ENCODE measurements at places on chromosomes 1 and 21. TPM values are rescaled to one million over a fixed set of nuclear protein-coding genes. Genes with fewer than 3 reads are reported as not detected.

GRCh38 chr21:44334329-44335030 lies 4.7 kb downstream of the CFAP410 start:
- no peak overlapping the region for H3K27ac ChIP-seq
- H3K27me3 ChIP-seq: no peaks in the 10 kb centered on the region
- no peak overlapping the region for H3K4me3 ChIP-seq
- no peak for DNase-seq

GRCh38 chr1:110262846-110263631 lies 52.9 kb downstream of the KCNC4 start:
- no peaks in the 10 kb centered on the region for H3K27me3 ChIP-seq
- no peak overlapping the region for H3K4me3 ChIP-seq
- H3K27ac ChIP-seq: no peak overlapping the region
- no peaks in the 10 kb centered on the region for H3K36me3 ChIP-seq

DNA sequence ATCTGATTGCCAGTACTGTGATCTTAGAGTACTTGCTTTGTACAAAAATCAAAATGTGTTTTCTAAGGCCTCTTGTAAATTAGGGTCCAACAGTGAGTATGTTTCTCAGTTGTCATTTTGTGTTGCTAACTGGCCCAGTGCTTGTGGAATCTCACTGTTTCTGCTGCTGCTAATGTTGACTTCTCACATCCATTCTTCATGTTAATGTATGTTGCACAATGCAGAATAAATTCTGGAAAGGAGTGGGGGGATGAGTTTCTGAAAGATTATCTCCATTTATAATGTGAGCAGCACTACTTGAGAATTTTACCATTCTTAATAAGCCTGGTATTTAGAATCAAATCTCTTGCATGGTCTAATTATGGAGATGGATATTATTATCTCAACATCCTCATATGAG lies 57.9 kb downstream of the CACHD1 start:
- no peaks in the 10 kb centered on the region for H3K27me3 ChIP-seq
- no peak overlapping the region for H3K27ac ChIP-seq
- no peaks in the 10 kb centered on the region for H3K36me3 ChIP-seq
- H3K4me1 ChIP-seq: peaks cover 3% of the 10 kb centered on the region

DNA sequence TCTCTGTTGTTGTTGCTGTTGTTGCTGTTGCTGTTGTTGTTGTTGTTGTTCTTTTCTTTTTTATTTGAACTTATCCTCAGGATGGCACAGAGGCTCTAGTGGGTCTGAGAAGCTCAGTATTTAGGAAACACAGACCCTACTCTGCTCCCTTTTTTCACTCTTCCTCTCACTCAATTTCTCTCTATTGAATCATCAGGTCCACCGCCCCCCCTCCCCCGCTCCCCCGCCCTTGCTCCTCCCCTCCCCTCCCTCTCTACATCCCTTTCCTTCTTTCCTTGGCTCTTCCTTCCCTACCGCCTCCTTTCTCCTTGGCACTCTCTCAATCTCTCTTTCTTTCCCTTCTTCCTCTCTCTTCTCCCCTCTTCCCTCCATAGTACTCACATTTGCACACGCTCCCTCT lies 218.5 kb upstream of the ZC3H12A start:
- H3K4me1 ChIP-seq: no peaks in the 10 kb centered on the region
- H3K36me3 ChIP-seq: no peaks in the 10 kb centered on the region
- no peaks in the 10 kb centered on the region for H3K27me3 ChIP-seq
- no peak overlapping the region for H3K4me3 ChIP-seq
- DNase-seq: no peak
- H3K27ac ChIP-seq: no peak overlapping the region

- no peaks in the 10 kb centered on the region for H3K27me3 ChIP-seq
- no peaks in the 10 kb centered on the region for H3K4me1 ChIP-seq
- no peak for DNase-seq
Observed at GRCh38 chr1:96509951-96510350, 211.6 kb upstream of the PTBP2 start.

Gene PTGFR
- total RNA-seq: not detected

Gene C1orf210
- total RNA-seq: 9.6 TPM

GRCh38 chr1:202750761-202751160 lies 40.5 kb upstream of the SYT2 start:
- H3K36me3 ChIP-seq: peaks cover 4% of the 10 kb centered on the region
- H3K27ac ChIP-seq: no peak overlapping the region
- no peak overlapping the region for H3K4me3 ChIP-seq
- no peak for DNase-seq
- H3K4me1 ChIP-seq: no peaks in the 10 kb centered on the region
- H3K27me3 ChIP-seq: no peaks in the 10 kb centered on the region

DNA sequence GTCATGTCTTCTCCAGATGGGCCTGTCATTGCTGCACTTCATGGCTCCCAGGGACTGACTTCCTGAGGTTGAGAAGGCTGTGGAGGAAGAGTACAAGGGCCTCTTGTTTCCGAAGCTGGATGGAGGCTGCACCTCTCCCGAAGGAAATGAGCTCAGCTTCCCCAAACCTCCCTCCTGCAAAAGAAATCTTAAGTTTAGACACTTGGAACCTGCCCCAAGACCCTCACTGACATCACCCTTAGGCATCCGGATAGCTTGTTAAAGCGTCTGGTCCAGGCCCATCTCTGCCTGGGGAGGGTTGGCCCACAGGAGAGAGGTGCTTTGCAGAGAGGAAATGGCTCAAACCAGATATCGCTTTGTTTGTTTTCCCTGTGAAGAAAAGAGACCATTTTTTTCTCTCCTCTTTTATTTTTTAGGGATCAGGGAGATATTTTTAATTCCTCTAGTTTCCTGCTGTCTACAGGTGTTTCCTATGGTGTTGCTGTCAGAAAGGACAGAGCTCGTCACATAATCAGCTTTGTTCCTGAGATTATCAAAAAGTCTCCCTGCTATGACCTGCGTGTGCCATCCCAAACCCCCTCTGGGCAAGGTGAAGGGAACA lies 25.0 kb downstream of the RCSD1 start:
- no peaks in the 10 kb centered on the region for H3K36me3 ChIP-seq
- no peak overlapping the region for H3K27ac ChIP-seq
- no peak overlapping the region for H3K4me3 ChIP-seq
- H3K27me3 ChIP-seq: no peaks in the 10 kb centered on the region

DNA sequence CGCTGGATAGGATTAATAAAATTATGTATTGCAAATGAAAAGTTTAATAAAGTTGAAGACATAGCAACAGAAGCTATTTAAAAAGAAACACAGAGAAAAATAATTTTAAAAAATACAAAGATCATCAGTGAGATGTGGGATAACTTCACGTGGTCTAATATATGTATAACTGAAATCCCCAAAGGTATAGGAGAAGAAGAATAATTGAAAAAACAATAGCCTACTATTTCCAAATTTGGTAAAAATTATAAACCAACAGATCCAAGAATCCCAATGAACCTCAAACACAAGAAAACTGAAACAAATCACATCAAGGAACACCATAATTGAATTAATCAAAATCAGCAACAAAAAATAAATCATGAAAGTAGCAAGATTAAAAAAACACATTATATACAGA lies 44.9 kb downstream of the GREM2 start:
- DNase-seq: no peak
- no peaks in the 10 kb centered on the region for H3K4me1 ChIP-seq
- H3K4me3 ChIP-seq: no peak overlapping the region
- no peaks in the 10 kb centered on the region for H3K36me3 ChIP-seq
- no peak overlapping the region for H3K27ac ChIP-seq

DNA sequence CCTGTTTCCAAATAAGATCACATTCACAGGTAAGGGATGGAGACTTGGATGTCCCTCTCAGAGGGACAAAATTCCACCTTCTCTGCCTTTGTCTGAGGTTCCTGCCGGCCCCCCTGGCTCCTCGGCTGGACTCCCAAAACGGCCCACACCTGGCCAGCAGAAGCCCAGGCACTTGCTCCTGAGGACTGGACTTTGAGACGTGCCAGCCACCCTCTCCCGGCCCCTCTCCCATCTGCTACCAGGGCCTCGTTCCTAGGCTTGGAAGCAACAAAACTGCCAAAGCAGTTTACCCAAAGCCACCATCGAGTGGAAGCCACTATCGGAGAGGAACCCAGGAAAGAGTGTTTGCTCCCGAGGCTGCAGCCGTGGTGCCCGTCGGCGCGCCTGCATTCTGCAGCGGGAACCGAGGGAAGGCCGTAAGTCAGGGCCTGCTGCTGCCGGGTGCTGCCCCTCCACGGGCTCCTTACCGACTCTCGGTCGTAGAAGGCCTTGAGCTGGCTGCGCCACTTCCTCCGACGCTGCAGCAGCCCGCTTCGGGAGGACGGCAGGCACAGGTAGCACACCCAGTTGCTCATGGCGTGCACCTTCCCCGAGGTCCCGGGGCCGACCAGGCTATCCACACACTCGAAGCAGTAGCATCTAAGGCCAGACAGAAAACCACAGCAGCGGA lies 3.5 kb downstream of the DNMT3L start:
- H3K4me1 ChIP-seq: no peaks in the 10 kb centered on the region
- no peak overlapping the region for H3K4me3 ChIP-seq
- H3K27ac ChIP-seq: no peak overlapping the region
- no peak for DNase-seq

Gene NEGR1
- total RNA-seq: not detected
